ENCODE measurements at places on chromosomes 1 and 21.

- DNase-seq, result no peak
Observed at GRCh38 chr1:240090014-240090413, 1.7 kb upstream of the FMN2 start.

DNA sequence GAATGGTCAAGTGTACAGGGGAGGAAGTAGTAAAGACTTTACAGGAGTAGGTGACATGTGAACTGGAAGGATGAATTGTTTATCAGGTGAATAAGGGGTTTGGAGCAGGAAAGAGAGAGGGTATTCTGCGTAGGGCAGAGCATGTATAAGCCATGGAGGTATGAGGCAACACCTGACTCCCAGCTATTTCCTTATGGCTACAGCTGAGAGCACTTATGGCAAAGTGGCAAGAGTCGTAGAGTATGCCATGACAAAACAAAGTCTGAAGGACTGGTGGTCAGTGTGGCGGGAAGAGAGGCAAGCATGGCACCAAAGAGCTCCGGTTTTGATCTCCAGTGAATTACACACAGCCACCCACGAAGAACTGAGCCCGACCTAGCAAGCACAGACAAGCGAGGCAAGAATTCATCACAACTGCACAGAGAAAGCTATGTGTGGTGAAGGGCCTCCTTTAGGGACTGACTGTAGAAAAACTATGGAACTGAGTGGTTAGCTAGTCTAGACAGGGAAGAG is 9.0 kb upstream of the ELOVL1 start:
- DNase-seq, result no peak

GRCh38 chr1:41653574-41653973 is 169.1 kb upstream of the EDN2 start:
- no peak for DNase-seq

- DNase-seq, result no peak
Observed at GRCh38 chr21:34852448-34852847, 183.7 kb downstream of the CLIC6 start.

GRCh38 chr1:68268896-68269483 is 36.7 kb upstream of the WLS start:
- DNase-seq, result no peak
